ENCODE measurements at places on chromosomes 6 and 20. TPM values are rescaled to one million over a fixed set of nuclear protein-coding genes. Genes with fewer than 3 reads are reported as not detected.

DNA sequence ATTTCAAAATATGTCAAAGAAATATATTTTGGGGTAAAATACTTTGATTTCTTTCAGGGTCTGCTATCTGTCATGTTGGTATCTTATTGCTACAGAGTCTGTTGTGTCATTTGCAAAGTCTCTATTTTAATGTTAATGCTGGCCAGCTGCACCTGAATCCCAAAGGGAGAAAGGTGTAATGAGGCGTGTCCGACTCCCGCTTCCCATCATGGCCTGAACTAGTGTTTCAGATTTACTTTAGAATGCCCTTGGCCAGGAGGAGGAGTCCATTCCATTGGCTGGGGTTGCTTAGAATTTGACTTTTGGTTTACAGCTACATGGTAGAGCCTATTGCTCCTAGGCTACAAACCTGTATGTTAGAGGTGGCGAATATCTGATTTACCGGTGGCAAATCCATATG lies 69.3 kb downstream of the FAM50B start:
- DNase-seq = no peak

DNA sequence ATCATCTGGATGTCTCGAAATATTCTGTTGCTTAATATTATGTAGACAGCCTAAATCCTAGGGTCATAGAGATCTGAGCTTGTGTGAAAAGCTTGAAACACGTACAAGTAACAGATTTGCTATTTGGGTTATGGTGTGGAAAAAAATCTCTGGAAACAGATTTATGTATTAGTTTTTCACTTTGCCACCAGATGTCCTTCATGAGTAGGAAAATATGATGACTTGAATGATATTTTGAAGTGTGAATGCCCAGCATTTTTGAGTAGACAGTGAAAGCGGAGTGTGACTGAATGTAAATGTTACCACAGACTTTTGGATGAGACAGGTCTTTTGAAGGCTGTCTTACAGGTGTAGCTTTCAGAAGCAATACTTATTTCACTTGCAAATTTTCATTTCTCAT lies 4.2 kb upstream of the BMP6 start:
- peak; percentile 75 for DNase-seq

The GFOD1 gene
- polyA plus RNA-seq = 2.1 TPM

- DNase-seq = peak; percentile 70
Observed at GRCh38 chr6:114342826-114343781, at the start of gene HS3ST5. Gene HS3ST5 (minus strand): TSS chr6:114343023. CDS start chr6:114062845, 280,178 bp downstream.

The CLPSL2 gene
- not detected for polyA plus RNA-seq

- no peak for DNase-seq
Observed at GRCh38 chr6:26300828-26301227, 64.2 kb upstream of the BTN3A2 start.

DNA sequence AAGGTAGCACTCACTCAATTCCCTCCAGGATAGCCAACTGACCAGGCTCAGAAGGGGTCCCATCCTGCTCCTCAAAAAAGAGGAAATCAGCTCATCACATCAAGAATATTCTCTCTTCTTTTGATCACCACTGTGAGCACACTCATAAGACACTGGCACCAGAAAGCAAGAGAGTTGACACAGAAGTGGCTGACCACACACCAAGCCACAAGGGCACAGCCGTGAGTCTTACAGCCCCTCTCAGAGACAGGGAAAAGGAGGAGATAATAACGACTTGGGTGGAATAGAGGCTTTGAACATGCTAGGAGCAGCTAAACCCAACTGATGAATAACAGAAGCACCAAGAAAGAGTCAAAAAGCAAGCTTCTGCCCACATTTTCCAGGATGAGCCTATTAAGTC lies 249.1 kb upstream of the PREP start:
- no peak for DNase-seq

DNA sequence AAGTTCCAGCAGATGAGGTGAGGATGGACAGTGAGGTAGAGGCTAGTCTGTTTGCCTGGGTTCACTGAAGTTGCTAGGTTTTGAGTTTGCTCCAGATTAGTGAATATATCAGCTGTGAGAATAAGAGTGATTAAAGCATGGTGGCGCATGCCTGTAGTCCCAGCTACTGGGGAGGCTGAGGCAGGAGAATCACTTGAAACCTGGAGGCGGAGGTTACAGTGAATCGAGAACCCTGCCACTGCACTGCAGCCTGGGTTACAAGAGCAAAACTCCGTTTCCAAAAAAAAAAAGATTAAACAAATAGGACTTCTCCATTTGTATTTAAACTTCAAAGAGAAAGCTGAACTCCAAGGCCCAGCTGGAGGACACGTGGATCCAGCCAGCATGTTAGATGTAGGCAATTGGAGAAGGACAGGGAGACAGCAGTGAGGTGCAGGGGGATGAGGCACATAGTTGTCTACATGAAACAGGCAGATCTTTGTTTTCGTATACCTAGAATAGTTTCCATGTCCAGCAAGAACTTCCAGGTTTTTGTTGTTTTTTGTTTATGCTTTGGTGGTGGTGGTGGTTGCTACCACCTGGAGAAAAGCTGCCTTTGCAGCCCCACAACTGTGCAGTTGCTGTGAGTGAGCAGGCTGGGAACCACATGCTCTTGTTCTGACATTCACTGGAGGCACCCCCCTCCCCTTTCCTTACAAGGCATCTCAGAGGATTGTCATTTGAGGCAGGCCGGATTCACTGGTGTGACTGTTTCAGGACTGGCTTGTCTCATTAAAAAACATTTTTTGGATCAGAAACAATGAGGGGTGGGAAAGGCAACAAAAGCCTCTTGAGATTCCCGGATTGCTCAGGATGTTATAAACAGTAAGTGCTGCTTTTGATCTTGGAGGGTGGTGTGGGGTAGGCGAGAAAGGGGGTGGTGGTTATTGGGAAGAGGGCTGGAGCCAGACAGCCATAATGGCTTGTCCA lies 72.3 kb downstream of the JARID2 start:
- peak; percentile 53 for DNase-seq

DNA sequence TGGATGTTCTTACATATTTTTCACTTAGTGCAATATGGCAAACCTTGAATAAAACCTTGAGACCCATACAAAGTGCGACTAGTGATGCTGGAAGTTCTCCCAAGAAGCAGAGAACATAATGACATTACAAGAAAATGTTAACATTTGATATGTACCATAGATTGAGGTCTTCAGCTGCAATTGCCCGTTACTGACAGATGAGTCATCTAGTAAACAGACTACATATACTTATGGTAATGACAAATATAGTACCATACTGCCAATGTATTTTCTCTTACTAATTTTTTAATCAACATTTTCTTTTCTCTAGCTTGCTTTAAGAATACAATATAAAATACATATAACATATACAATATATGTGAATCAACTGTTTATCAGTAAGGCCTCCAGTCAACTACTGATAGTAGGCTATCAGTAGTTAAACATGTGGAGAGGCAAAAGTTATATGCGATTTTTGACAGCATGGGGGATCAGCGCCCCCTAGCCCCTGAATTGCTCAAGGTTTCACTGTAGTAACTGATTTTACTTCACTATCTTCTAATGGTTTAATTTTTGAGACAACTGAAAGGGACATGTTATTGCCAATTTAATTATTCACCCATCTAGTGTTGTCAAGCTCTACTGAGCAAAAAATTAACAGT lies 166.7 kb upstream of the ADGRB3 start:
- no peak for DNase-seq

GRCh38 chr6:30571762-30572082 lies 480 bp downstream of the ABCF1 start:
- DNase-seq = no peak

- no peak for DNase-seq
Observed at GRCh38 chr6:158999154-158999665, 792 bp downstream of the RSPH3 start.

The MRPL14 gene
- 43.7 TPM for polyA plus RNA-seq

DNA sequence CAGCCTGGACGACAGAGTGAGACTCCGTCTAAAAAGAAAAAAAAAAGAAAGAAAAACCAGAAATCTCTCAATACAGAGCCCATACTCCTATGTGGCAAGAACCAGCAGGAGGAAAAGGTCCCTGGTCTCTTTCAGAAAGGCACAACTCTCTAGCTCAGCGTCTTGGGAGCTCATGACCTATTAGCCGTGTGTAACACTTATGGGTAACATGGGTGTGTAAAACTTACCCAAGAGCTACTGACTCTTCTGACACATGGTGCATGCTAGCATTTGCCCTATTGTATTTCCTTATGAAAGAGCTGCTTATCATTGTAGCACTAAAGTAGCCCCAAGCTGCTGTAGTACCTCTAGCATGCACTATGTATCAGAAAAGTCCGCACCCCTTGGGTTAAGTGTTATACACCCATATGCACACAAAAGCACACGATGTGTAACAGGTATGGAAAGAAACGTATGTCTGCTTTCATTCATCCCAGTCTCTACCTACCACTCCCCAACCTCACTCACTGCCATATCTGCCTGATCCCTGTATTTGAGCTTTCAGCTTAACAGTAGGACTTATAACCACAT lies 85.4 kb downstream of the ZMYND8 start:
- no peak for DNase-seq

The ENPP3 gene
- polyA plus RNA-seq = 0.86 TPM

Data from muscle of leg (tissue), 16 donors.